ENCODE measurements at places on chromosomes 13 and 19.

GRCh38 chr13:42280537-42280936 is 8.6 kb downstream of the AKAP11 start:
- no peak for DNase-seq

GRCh38 chr19:11673608-11674041 is 65.1 kb downstream of the ZNF823 start:
- no peak for DNase-seq

- no peak for DNase-seq
Observed at GRCh38 chr13:57991041-57991440, 359.5 kb downstream of the PCDH17 start.

GRCh38 chr13:110991991-110992508 is 77.2 kb upstream of the ANKRD10 start:
- no peak for DNase-seq

DNA sequence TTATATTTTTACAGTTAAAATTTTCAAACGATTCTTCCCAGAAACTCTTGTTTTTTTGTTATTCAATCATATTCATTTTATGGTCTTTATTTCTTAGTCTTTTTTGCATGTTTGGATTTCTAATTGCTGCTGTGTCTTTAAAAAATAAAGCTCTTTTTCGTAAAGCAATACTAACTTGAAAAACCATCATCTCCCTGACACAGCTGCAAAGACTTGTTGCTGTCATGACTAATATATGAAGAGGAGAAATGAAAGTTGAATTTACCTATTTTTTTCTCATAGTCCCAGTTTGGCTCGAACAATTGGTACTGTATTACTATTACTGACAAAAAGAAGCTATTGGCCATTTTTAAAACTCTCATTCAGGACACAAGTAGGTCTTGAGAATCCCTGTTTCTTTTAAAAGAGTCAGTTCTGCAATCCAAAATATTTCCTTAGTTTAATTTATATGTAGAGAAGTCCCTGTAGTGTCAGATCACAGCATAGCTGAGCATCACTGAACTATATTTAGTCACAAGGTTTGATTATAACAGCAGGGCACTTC is 12.1 kb upstream of the SPART start:
- no peak for DNase-seq

DNA sequence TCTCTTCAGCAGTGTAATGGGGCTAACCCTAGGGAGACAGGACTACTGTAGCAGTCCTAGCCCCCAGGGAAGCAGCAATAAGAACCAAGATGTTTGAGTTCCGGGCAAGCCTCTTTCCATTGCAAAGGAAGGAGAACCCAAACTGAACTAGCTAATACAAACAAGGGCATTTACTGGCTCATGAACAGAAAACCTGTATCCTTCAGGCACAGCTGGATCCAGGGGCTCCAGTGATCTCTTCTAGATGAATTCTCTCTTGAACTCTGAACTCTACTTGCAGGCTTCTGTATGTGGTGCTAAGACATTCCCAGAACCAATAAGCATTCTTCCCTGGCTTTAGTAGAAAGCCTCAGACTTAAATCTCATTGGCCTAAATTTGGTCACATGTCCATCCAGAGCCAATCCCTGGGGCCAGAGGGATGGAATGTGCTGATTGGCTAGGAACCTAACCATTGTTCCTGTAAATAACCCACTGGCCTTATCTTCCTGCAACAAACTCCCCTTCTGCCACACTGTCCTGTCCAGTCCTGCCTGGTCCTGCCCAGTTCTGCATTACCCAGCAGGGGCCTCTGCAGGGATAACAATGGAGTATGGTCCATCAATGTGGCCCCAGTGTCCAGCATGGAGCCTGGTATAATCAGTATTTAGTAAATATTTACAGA is 3.9 kb upstream of the PODNL1 start:
- DNase-seq: no peak

DNA sequence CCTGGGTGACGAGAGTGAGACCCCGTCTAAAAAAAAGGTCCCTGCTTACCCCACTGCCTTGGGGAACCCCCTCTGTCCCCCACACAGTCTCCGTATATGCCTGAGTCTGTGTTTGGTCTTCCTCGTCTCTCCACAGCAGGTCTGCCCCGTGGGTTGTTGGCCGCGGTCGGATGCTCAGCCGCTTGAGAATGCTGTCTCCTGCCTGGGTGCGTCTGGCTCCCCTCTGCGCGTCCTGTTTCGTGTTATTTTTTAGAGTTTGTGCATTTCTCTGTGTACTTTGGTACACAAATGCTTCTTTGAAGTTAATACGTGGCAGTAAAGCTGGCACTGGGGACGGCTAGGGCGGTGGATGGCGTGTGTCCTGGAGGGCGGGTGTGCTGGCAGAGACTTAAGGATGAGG is 34.9 kb downstream of the KDM4B start:
- DNase-seq: no peak

- DNase-seq: no peak
Observed at GRCh38 chr13:46561691-46562090, 8.7 kb downstream of the LRCH1 start.

DNA sequence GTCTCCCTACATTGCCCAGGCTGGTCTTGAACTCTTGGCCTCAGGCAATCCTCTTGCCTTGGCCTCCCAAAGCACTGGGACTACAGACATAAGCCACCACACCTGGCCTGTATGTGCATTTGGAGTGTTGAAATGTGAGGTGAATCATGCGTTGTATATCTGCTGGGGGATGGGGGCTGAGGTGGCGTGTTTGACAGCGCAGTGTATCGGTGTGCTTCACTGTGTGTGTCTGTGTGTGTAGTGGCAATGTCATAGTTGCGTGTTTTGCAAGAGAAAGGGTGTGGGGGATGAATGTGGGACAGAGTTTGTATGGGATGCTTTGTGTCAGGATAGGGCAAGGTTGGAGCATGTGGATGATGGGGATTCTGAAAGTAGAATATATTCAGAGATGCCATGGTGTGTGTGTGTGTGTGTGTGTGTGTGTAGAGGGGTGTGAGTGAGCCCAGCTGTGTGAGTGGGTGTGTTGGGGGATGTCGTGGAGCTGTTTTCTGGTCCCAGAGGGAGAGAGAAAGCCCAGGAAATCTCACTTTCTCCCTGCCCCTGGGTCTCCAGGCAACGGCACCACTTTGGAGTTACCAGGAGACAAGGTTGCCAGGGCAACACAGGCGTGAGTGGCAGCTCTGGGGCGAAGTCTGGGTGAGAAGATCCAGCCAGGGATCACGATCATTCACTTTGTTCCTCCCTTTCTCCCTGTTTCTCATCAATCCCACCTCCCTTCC is 1.1 kb upstream of the SWSAP1 start:
- DNase-seq: no peak

DNA sequence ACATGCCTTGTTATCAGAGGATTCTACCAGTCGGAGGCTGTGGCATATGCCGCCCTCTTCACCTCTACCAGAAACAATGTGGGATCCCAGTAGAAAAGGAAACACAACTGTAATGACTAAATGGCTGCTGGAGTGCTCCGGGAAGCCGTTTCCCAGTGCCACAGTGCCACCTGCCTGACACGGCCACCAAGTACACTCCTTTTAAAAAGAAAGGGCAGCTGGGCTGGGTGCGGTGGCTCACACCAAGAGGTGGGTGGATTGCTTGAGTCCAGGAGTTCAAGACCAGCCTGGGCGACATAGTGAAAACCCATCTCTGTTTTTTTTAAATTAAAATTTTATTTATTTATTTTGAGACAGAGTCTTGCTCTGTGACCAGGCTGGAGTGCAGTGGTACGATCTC is 67.3 kb downstream of the TRPM4 start:
- DNase-seq: peak; percentile 56

DNA sequence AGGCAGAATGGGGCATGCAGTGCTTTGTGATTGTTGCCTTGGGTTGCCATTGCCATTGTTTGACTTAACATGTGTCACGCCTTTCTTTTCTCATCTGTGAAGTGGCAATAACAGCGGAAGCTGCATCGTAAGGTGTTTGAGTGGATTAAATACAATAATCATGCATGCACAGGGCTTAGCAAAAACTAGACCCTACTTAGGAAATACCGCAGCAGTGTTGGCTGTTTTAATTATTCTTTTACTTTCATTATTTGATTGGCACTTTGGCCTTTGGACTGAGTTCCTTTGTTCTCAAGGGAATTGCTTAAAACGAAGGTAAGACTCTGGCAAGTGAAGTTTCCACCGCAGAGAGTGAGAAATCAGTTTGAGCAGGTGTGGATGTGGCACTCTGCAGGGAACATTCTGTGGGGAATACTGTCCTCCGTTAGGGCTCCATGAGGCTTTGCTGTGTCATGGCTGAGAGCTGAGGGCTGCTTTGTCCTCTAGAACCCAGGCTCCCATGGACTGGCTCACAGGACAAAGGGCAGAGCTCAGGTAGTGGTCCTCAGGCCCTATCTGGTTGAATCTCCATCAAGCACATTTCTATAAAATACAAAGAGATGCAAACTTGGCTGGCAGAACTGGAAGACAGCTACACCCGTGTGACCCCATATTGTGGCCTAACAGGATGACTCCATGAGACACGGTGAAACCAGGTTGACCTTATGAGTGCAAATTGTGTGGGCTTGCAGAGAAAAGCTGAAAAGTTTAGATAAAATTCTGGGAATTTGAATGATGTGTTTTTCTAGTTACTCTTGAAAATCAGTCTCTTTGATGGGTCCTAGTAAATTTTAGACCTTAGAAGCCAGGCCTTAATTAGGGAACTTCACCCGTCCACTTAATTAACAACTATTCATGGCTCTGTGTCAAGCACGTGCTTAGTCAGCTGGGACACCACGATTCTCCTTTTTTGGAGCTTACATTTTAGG is 407.2 kb downstream of the KCNRG start:
- no peak for DNase-seq

- DNase-seq: no peak
Observed at GRCh38 chr13:61413572-61414535, 1.8 kb downstream of the PCDH20 start.

- peak; percentile 90 for DNase-seq
Observed at GRCh38 chr19:9140159-9140874, at the start of gene ZNF317. TSS of gene ZNF317 (plus strand) at chr19:9140397. CDS start at chr19:9156017, 15,620 bp downstream.

DNA sequence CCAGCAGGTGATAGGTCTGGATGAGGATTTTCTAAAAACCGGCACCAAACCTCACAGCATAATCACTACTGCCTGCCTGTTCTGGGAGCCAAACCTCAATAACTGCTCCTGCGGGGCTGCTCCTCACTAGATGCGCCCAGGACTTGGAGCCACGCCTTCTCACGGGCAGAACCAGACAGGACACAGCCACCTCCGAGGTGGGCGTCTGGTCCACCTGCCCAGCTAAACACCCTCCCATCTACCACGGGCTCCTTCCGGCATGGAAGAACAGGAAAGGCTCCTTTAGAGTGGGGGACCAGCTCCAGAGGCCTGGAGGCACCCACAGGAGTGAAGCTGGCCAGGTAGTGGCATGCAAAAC is 73.5 kb downstream of the PEPD start:
- no peak for DNase-seq

GRCh38 chr19:45294291-45295029 is 28.2 kb downstream of the CKM start:
- DNase-seq: no peak

- DNase-seq: no peak
Observed at GRCh38 chr19:52492994-52493470, 34.4 kb upstream of the ZNF808 start.

DNA sequence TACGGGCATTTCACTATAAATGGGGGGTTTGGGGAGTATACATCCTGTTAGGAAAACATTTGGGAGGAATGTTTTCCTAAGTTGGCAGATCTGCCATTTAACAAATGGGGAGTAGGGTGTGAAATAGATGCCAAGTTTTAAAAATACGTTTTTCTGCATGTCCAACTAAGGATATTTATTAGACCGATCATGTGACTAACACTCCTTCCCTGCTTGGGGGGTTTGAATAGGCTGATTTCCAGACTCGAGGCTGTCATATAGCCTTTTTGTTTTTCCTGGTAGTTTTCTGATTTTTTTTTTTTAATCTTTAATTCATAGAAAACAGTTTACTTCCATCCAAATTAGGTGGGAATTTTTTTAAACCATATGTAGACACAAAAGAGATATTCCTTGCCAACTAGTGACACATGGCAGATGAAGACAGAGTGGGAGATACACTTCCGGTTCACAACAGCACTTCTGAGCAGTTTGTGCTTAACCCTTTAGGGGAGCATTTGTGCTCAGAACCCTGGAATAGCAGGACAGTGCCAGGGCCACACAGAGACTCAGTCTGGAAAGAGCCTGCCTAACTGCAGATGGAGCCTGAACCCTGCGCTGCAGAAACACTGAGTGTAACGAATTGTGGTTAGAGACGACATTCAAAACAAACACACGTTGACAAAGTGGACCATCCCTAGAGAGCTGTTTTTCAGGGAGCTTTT is 5.6 kb upstream of the GATAD2A start:
- DNase-seq: no peak

DNA sequence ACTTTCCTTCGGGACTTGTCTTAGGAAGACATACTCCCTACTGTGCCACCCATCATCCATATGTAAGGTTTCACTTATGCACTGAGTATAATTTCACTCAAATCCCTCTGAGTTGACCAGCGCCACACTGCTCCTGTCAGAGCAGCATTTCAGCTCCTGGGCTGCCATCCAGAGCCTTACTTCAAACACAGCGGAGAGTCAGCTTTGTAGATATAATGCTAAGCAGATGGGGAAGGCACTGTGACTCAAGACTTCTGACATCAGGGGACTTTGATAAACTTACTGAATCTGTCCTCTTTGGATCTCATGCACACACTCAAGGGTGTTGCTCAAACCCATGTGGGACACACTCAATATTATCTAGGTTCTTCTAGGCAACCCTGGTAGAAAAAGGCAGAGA is 34.9 kb downstream of the DOCK9 start:
- DNase-seq: no peak

DNA sequence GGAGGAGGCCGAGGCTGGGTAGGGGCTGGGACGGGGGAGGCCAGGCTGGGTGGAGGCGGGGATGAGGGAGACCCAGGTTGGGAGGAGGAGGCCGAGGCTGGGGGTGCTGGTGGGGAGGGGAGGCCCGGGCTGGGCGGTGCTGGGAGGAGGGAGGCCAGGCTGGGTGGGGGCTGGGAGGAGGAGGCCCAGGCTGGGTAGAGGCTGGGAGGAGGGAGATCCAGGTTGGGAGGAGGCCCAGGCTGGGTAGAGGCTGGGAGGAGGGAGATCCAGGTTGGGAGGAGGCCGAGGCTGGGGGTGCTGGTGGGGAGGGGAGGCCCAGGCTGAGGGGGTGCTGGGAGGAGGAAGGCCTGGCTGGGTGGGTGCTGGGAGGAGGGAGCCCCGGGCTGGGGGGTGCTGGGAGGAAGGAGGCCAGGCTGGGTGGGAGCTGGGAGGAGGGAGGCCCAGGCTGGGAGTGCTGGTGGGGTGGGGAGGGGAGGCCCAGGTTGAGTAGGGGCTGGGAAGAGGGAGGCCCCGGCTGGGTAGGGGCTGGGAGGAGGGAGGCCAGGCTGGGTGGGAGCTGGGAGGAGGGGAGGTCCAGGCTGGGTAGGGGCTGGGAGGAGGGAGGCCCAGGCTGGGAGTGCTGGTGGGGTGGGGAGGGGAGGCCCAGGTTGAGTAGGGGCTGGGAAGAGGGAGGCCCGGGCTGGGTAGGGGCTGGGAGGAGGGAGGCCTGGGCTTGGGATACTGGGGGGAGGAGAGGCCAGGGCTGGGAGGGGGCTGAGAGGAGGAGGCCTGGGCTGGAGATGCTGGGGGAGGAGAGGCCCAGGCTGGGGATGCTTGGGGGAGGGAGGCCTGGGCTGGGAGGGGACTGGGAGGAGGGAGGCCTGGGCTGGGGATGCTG is 10.7 kb downstream of the TPGS1 start:
- DNase-seq: no peak
